NCI-H2171 treated with DMSO at 0.1 percent for 48 hours (cell line): ENCODE measurements at places on chromosomes 7 and 10.

GRCh38 chr10:101993221-101993620 is 62.8 kb downstream of the ARMH3 start:
- DNase-seq: no peak

- DNase-seq: no peak
Observed at GRCh38 chr7:27939893-27940292, 199.9 kb downstream of the TAX1BP1 start.

DNA sequence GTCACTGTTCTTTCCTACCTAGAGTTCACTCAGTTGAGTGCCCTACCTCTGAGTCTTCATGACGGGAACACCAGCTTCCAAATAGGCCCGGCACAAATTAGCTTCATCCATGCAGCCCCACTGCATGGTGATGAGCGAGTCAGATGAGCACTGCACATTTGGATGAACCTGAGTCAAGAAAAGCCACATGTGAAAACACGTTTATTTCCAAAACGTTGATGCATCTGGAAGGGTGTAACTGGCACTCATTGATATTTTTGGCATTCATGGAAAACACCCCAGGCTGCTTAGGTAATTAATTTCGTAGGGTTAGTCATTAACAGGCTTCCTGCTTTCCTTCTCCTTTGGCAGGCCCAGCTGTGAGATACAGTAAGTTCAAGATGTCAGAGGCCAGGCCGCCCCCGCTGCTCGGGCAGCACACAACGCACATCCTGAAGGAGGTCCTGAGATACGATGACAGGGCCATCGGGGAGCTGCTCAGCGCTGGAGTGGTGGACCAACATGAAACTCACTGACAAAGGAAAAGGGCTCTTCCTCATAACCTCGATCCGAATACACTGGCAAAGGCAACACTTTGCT is 725.2 kb downstream of the SUGCT start:
- no peak for DNase-seq

DNA sequence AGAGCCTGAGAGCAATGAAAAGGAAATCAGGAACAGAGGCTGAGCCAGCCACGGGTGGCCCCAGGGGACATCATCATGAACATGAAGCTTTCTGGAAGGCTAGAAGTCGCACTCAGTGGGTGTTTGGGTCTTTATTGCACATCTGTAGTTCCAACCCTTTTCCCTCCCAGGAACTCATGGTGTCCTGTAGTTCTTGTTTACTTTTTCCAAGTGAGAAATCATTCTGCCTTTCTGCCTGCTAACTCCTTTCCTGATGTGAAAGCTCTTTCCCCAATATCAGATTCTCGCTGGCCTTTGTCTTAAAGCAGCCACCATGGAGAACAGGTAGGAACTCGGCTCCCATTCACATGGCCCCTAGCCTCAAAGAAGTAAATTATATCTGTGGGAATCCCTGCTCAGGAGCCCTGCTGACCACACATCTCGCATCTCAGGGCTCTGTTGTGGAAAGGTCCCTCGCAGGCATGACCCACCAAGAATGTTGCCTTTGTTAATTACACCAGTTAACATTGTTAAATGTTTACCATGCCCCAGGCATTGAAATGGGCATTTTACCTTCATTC is 542.7 kb downstream of the TNS3 start:
- no peak for DNase-seq

GRCh38 chr7:4794591-4795350 is 19.3 kb downstream of the AP5Z1 start:
- no peak for DNase-seq

GRCh38 chr7:37007691-37008090 is 283.4 kb upstream of the AOAH start:
- no peak for DNase-seq

DNA sequence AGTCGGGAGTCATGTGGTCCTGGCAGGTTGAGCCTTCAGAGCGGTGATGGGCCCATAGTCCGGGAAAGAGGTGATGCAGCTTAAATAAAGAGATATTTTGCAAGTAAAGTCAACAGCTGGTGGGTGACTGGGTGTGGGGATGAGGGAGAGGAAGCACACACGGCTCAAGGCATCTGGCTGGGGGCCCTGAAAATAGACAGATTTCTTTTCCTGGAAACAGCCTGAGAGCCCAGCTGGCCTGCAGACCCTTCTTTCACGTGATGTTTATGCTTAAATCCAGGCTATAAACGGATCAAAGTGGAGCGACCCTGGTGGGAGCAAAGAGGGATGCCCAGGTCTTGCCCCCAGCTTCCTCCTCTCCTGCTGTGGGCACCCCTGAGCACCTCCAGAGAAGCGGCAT is 149.1 kb downstream of the TEX36 start:
- peak; percentile 63 for DNase-seq

DNA sequence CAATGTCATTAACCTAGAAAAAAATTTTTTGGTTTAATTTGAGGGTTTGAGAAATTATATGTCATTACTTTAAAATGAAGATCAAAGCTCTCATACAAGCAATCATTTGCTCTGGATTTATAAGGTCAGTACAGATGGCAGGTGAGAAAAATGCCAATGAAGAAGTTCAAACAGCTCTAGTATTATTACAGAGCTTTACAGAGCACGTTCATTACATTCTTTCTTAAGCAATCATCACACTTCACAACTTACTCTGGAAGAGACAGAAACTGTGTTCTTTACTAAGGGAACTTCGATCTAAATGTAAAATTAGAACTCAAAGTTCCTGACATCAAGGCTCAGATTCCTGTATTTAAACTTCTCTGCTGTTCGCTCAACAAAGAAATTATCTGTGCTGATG is 153.4 kb downstream of the ATE1 start:
- no peak for DNase-seq

GRCh38 chr7:130481898-130482297 is 10.0 kb upstream of the MEST start:
- DNase-seq: no peak

- DNase-seq: no peak
Observed at GRCh38 chr7:54946764-54947163, 72.1 kb upstream of the EGFR start.

DNA sequence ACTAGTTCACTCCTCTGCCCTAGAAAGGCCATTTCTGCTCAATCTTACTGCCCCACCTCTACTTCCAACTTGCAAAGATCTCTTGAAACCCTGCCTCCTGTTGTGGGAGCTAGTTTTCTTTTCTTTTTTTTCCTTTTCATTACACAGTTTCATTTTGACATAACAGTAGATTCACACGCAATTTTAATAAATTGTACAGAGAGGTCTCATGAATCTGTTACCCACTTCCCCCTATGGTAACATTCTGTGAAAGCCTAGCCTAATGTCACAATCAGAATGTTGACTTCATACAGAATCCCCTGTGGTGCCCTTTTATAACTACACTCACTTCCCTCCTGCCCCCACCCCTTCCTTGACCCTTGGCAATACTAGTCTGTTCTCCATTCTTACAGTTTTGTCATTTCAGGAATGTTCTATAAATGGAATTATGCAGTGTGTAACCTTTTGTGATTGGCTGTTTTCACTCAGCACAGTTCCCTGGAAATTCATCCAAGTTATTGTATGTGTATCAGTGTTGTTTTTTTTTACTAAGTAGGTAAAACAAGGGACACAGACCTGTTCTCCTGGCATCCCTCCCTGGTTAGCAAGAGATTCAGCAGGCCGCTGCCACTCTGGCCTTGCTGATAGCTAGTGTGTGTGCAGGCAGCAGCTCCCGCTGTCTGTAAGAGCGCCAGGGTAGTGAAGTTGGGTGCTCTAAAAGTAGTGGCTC is 21.5 kb downstream of the CHST3 start:
- no peak for DNase-seq

DNA sequence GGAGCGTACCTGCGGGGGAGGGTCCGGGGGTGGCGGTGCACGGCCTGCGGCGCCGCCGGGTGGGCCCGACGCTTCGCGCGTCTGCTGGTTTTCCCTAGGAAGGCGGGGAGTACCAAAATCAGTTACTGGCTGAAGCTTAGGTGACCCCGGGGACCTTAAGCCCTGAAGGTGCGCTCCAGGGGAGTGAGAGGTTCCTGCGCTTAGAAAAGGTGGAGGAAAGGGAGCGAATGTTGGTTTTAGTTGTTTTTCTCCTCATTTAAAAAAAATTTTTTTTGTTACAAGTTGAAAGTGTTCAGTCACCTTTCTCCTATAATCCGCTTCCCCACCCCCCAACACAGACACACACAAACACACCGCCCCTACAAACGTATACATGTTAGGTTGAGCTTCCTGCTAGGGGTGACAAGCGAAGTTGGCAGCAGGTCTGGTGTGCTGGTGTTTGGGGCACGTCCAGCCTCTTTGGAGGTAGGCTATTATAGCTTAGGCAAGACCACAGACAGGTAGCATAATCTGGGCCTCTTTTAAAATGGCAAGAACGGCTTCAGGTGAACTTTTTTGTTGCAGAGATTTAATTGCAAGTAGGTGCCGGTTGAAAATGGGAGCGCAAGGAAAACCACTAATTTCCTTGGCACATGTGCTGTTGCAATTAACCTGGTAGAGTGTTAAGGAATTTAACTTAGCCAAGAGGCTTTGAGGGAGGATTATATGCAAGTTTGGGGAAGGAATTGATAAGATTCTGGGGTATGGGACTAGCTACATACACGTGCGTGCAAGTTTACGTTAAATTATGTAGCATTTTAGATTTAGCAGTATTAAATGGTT is 945 bp downstream of the ADD3 start:
- DNase-seq: peak; percentile 28

DNA sequence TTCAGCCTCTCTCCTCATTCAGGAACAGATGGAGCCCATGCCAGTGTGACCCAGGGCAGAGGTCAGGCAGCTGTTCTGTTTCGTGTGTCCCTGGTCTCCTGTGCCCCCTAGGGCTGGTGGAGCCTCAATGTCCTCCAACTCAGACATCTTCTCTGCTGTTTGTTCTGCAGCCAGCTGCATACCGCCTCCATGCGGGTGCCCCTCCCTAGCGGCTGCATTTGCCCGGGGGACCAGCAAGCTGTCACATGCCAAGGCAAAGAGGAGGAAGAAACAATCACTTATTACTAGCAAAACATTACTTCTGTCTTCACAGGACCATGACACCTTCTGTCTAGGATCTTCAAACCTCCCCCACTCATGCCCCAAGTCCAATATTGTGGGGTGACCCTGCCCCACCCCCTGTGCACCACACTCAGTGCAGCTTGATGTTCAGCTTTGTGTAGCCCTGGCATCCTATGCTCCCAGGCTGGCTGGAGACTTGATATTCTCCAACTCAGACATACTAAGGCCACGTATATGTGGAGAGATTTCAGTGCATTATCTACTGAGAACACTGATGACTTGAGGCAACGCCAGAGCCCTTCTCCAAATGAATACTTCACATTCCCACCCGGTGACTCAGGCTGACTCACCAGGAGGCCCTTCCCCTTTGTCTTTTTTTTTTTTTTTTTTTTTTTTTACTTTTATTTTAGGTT is 188.9 kb downstream of the SKIDA1 start:
- peak; percentile 49 for DNase-seq

GRCh38 chr10:121570315-121570714 is 27.9 kb downstream of the FGFR2 start:
- DNase-seq: no peak

DNA sequence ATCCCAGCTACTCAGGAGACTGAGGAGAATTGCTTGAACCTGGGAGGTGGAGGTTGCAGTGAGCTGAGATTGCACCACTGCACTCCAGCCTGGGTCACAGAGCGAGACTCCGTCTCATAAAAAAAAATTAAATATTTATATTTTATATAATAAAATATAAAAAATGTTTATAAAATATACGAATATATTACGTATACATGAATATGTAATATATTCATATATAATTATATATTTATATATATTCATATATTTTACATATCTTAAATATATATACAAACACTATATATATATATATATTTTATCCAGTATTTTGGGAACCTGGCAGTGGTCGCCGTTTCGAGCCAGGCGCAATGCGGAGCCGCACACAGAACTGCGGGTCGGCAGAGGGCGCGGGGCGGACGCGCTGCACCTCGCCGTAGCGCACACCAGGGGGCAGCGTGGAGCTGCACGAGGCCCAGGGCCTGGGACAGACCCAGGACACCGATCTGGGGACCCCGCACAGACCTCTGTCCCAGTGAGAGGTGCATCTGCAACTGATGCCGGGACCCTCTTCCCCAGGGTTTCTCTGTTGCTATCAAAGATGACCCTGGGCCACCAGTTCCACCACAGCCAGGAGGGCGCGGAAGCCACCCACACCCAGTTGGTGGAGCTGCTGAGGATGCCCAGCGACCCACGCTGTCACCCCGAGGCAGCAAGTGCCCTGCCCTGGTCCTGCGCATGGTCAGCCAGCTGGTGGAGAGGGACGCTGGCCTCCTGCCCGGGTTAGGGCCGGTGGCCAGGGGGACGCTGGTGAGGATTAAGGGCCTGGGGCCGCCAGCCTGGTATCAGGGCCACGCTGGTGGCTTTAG is 22.7 kb downstream of the AP5Z1 start:
- no peak for DNase-seq

- peak; percentile 84 for DNase-seq
Observed at GRCh38 chr7:113421696-113422330, 303.5 kb upstream of the SMIM30 start.

DNA sequence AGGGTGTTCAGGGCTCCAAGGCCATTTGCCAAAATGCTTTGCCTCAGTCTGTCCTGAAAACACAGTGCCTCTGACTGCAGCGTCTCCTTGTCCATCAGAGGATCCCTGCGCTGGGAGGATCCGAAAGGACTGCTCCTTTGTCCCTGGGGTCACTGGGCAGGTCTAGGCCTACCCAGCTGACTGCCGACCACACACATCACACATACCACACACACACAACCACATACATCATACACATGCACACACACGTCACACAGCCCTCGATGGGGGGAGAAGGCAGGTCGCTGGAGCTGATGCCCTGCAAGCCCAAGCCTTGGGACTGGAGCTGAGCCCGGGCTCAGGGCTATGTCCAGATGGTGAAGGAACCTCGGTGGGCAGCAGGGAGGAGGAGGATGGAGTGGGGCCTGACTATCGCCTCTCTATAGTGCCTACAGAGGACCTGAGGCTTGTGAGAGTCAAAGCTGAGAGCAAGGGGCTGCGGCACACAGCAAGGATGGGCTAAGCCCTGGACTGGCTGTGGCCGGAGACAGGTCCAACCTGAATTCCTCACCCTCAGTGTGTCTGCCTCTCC is 29.1 kb downstream of the GPRIN2 start:
- no peak for DNase-seq

- peak; percentile 80 for DNase-seq
Observed at GRCh38 chr10:102185811-102186527, 33.8 kb downstream of the NOLC1 start.

- DNase-seq: peak; percentile 33
Observed at GRCh38 chr10:123154711-123155505, 706 bp downstream of the BUB3 start.

DNA sequence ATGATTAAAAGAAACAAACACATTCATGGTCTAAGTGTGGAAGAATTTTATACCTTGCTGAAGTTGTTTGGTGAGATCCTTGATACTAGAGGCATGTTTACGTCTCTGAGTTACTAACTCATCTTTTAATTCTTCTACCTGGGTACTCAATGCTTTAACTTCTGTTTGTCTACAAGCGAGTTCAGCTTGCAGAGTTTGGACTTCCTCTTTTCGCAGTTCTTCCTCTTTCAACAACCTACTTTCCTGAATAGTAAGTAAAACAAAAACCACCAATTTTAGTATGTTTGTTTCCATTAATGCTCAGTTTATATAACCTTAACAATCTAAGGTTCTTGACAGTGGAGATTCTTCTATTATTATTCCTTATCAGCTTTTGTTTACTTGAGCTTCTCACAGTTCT is 42.9 kb downstream of the CCDC186 start:
- DNase-seq: no peak
